ENCODE measurements at places on chromosomes 5 and 9.

GRCh38 chr9:17138503-17138902 lies 3.7 kb downstream of the CNTLN start:
- DNase-seq = no peak

DNA sequence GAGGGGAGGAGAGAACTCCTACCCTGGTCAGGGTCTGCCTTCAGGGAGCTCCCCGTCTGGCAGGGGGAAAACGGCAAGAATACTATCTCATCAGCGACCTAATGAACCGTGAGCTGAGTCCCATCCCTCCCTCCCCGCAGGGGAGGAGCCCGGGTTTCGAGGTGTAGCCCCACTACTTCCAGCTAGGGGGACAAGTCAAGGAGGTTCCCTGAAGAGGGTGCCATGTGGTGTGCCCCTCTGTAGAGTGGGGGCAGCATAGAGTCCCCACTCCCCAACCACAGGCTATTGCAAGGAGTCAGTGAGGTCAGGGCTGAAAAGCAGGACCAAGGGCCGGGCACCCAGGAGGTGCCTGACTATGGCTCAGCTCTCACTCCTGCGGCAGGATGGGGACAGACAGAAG lies 50.9 kb upstream of the RXRA start:
- no peak for DNase-seq

DNA sequence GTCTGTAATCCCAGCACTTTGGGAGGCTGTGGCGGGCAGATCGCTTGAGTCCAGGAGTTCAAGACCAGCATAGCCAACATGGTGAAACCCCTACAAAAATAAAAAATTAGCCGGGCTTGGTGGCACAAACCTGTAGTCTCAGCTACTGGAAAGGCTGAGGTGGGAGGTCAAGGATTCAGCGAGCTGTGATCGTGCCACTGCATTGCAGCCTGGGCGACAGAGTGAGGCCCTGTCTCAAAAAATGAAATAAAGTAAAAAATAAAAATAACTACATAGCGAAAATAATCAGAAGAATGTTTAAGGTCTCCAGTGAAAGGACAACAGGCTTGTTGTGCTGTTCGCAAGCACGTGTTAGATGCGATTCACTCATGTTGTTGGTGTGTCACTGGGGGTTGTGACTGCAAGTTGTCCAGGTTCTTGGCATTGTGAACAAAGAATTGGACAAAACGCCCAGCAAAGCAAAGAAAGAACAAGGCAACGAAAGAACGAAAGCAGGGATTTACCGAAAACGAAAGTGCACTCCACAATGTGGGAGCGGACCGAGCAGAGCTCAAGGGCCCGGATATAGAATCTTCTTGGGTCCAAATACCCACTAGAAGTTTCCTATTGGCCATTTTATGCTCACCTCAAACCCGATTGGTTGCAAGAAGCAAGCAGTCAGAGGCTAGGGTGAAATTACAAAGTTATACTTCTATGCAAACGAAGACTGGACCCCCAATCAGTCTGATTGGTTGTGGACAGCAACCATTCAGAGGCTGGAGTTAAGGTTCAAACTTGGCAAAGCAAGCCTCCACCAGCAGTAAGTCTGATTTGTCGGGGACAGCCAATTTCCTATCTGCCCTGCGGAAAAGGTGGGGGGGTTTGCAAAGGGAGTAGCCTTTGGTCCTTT lies 844 bp upstream of the MCCC2 start:
- DNase-seq = no peak

DNA sequence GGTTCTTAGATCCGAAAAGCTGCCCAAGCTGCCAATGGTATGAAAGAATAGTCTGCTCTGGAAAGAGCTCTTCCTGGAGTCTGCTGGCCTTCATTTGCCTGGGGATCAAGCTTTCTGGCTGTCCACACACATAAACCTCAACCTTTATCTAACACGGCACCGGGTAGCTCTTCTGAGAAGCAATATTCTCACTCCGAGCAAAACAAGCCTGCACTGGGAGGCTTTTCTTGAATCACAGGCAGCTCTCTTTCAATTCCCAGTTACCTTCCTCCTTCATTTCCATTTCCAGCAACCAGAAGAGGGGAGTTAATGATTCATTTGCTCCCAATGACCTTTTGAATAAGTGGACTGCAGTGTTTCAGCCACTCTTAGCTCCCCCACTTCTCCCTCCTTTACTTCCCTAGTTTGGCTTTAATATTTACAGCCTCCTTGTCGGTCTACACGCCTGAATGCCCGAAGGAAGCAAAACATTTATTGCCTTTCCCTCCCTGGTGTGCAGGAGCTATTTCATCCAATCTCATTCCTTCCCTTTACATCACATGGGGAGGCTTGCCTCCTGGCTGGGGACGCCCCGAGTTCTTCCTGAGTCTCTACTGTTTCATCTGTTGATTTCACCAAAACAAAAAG lies 187.1 kb downstream of the ARHGEF28 start:
- DNase-seq = no peak

DNA sequence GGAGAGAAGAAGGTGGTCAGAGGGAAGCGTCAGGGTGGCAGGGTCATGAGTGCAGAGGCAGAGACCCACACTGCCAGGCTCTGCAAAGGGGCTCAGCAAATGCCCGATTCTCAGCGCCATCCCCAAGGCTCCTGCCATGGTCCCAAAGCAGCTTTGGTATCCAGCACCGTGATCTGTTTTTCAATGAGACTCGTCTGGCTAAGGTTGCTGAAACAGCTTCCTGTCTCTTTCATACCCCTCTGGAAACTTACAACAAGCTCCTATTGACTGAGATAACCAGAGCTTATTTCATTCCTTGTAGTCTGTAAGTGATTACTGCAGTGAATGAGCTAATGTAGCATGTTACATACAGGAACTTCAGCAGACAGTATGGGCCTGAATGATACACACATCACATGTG lies 568.6 kb upstream of the DAP start:
- DNase-seq = no peak

GRCh38 chr5:174589011-174589410 lies 135.4 kb upstream of the MSX2 start:
- DNase-seq = no peak

DNA sequence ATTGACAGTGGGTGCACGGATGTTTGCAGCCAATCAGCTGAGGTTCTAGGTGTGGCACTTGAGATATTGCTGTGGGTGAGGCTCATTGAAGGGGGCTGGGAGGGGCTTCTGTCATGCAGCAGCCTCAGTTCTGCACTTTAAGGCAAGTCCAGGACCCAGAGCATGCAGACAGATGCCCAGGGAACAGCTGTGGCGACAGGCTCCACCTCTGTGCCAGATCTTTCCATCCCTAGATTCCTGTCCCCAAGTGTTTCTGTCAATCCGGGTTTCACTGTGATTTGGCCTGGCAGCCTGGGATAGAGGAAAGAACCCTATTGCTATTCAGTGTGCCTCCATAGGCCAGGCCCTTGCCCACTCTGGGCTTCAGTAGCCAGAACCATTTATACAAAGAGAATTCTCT lies 20.8 kb upstream of the CERCAM start:
- DNase-seq = no peak

DNA sequence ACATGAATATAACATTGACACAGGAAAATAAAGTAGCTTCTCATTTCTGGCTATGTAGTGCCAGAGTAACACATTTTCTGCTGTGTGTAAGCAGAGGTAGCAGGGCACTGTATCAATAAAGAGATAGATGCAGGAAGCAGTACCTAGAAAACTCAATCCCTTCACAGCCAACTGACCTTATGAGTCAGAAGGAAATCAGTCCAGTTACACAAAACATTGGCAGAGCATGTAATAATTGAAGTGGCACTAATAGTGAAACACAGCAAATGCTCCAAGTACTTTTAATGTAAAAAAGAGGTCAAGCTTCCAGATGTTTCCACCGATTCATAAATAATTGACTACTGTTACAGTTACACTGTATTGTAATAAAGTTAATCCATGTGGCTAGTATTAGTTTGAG lies 706.6 kb downstream of the EFNA5 start:
- DNase-seq = no peak

GRCh38 chr5:174567506-174568141 lies 156.8 kb upstream of the MSX2 start:
- no peak for DNase-seq

- no peak for DNase-seq
Observed at GRCh38 chr5:118552146-118552545, 436.2 kb downstream of the DTWD2 start.

DNA sequence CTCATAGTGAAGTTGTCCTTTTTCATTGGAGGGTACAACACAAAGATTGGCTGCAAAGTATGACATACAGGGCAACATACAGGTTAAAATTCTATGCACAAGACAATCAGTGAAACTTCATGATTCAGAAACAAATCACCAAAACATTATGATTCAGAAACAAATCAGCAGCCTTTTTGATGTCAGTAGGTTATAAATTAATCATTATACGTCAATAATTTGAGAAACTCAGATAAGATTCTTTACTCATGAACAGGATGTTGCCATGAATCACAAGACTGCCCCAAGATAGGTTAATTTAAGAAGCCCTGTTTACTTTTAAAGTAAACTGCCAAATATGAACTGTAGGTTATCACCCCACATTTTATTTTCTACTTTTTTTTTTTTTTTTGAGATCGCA lies 62.2 kb upstream of the IL33 start:
- DNase-seq = no peak

Measured in activated gamma-delta T cell treated with Interleukin-2 at 50 U/mL for 16 hours (primary cell).